CD8-positive, alpha-beta memory T cell (primary cell): ENCODE measurements at places on chromosomes 7 and 10. TPM values are rescaled to one million over a fixed set of nuclear protein-coding genes. Genes with fewer than 3 reads are reported as not detected.

The DNAJC12 gene
- total RNA-seq: 12.9 TPM

The AKR1C8 gene
- 0.20 TPM for total RNA-seq

DNA sequence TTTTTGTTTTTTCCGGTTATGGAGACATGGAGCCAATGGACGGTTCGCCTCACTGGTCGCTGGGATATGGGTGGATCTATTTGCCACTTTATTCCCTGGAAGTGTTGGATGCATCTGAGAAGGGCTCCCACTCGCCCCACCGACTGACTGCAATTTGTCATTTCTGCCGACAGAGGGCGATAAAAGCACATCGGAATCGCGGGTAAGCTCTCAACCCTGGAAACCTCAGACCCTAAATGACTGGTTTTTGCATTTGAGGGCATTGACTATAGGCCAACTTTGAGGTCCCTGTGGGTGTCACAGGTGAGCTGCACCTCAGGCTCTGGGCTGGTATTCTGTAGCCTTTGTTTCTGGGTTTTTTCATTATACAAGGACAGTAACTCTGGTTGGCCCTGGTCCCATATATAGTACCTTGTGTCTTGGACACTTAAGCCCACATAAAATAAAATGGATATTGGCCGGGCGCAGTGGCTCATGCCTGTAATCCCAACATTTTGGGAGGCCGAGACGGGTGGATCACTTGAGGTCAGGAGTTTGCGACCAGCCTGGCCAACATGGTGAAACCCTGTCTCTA lies 11.9 kb upstream of the OPALIN start:
- peak; percentile 57 for DNase-seq

The FAM25A gene
- not detected for total RNA-seq

GRCh38 chr10:89399956-89400355 lies 7.5 kb downstream of the IFIT1 start:
- no peak for DNase-seq

DNA sequence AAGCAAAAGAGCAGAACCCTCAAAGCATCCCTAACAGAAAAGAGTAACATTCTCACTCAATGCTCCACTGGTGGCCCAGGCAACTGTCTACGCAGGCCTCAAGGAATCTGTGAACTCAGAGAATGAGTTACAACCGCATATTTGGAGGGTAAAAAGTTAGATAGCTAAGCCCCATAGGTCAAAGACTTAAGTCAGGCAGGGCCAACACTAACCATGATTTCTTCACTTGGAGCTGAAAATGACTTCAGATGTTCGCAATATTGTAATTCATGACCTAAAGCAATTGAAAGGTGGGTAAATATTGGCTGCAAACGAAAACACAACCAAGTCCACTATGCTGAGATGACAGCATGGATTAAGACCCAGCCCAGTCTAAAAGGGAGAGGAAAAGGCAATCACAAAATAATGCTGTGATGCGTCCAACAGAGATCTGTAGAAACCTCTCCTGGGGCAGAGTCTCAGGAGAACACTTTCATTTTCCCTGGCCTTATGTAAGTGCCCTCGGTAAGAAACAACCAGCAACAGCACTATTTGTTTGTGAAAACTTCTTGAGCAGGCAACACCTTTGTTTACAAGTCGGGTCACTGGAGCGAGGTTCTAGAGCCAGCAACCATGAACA lies 176.5 kb downstream of the TNS3 start:
- DNase-seq: no peak

The UBE2D4 gene
- total RNA-seq: 16.2 TPM

GRCh38 chr7:46542076-46542475 lies 621.0 kb upstream of the IGFBP3 start:
- no peak for DNase-seq

The AQP1 gene
- total RNA-seq: 0.15 TPM

DNA sequence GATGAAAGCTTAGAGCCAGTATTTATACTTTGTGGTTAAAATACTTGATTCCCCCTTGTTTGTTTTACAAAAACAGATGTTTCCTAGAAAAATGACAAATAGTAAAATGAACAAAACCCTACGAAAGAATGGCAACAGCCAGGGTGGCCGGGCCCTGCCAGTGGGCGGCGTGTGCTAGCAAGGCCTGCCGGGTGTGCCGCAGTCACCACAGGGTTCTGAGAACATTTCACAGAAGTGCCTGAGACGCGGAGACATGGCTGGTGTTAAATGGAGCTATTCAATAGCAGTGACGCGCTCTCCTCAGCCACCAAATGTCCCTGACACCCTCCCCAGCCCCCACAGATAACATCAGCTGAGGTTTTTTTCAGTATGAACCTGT lies 14.5 kb downstream of the GPR146 start:
- DNase-seq: no peak

DNA sequence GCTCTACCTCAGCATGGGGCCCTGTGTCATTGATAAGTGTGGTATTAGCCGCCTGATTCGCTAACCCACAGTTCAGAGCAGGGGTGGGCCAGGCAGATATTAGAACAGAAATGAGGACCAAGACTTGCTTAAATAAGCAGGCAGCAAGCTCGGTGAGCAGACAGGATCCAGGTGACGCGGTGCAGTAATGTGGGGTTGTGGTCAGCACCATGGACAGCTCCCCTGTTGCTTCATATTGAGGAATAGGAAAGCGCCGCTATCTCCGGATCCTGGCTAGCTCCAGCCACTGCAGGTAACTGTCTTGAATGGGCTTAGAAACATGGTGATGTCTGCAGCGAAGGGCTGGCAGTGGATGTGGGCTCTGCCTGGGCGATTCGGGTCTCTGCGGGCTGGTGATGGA lies 51.3 kb upstream of the GPR26 start:
- DNase-seq: peak; percentile 42

- no peak for DNase-seq
Observed at GRCh38 chr10:82392533-82392932, 517.5 kb downstream of the NRG3 start.

The GATA3 gene
- 53.3 TPM for total RNA-seq

- DNase-seq: no peak
Observed at GRCh38 chr10:82653244-82654155, 778.5 kb downstream of the NRG3 start.

DNA sequence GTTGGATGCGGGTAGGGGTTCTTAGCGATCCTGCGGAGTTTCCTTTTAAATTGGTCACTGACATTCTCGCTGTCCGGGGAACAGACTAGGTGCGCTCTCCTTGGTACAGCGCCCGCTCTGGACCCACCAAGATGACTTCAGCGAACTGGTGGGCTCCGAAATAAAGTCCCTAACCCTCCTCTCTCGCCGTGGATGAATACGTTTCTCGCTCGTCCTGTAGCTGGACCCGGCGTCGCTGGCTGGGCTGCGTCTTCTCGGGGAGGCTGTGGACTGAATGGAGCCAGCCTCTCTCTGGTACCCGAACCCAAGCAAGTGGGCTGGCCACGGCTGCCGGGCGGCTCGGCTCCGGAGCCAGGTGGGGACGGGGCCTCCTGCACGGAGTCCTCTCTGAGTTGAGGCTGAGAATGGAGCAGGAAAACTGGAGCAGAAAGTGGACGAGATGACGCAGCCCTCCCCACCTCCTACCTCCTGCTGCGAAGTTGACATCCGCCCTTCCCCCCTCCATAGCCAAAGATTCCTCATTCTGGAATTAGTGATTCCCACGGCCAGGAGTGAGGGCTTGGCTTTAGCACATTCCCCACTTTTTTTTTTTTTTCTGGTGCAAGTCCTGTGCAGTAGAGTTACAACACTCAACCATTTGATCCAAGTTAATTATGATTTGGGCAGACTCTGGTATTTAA lies 1.5 kb downstream of the UNC5B start:
- DNase-seq: no peak

GRCh38 chr10:52252307-52252706 lies 61.8 kb upstream of the DKK1 start:
- no peak for DNase-seq

- DNase-seq: no peak
Observed at GRCh38 chr10:44862924-44863323, 48.2 kb upstream of the TMEM72 start.

- DNase-seq: no peak
Observed at GRCh38 chr10:96352027-96352426, 6.8 kb downstream of the OPALIN start.

- peak; percentile 61 for DNase-seq
Observed at GRCh38 chr7:151008143-151008510, 16.2 kb downstream of the ATG9B start.

DNA sequence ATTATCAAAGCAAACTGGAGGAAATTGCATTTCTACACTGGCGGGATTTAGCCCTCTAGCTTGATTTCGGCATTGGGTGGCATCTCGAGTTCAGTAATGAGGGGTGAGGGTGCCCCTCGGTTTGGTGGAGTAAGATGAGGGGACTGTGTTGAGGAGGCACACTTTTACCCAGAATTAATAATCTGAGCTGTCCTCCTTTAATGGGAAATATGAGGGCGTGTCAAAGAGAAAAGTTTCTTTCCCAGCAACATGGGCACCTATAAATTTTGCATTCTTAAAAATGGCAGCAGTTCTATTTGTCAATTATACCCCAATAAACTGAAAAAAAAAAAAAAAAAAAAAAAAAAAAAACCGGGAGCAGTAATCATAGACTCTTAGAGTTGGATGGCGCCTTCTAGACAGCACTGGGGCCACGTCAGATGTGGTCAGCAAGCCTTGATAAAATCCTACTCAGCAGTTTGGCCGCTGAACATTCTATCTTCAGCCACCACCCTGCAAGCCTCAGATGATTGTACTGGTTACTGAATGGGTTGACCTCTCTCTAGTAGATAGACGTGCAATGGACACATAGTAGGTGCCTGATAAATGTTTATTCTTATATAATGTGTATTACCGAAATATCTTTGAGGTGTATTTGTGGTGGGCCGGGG lies 931 bp downstream of the PAPSS2 start:
- DNase-seq: no peak

DNA sequence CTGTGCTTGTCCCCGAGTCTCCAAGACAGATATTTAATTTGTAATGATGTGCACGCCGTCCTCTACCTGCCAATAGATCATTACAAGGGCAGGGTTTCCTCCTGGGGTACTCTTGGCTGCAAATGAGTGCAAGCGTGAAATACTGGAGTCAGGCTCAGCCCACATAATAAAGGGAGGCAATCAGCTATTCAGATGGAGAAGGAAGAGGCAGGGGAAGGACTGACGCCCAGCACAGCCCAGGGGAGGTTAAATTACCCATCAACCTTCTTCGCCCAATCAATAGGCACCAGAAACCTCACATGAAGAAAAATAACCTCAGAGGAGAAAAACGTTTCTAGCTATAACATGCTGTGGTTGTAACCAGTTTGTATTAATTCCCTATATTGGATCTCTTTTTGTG lies 544.9 kb upstream of the ADARB2 start:
- DNase-seq: no peak

The ANXA7 gene
- 151 TPM for total RNA-seq

DNA sequence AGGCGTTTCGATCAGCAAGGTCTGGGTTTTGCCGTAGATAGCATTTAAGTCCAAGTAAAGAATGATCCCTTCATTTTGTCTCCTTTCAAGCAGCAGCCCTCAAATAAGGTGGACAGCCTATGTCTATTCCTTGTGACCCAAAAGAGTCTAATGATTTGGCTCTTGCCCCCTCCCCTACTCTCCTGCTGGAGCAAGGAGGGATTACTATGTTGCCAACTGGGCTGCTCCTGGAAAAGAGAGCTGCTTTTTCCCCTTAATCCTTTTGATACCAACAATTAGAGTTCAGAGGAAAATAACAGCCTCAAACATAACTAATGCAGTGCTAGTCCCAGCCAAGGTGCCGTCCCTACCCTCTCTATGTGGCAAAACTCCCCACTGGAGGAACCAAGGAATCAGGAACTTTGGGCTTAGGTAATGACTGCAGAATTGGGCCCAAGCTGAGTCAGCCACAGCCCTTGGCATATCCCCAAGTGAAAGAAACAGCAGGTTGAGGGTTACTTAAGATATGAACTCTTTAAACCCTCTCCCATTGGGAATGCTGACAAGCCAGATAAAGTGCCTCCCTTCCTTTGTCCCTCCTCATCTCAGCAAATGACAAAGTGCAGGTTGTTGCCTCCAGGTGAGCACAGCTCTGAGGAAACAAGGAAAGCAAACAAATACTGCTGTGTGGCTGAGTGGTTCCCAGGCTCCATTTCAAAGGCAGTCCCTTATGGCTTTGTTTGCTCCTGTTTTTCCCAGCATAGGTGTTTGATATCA lies 643.7 kb downstream of the INHBA start:
- no peak for DNase-seq

GRCh38 chr7:80868566-80868965 lies 50.3 kb downstream of the SEMA3C start:
- no peak for DNase-seq

The LLCFC1 gene
- total RNA-seq: not detected

DNA sequence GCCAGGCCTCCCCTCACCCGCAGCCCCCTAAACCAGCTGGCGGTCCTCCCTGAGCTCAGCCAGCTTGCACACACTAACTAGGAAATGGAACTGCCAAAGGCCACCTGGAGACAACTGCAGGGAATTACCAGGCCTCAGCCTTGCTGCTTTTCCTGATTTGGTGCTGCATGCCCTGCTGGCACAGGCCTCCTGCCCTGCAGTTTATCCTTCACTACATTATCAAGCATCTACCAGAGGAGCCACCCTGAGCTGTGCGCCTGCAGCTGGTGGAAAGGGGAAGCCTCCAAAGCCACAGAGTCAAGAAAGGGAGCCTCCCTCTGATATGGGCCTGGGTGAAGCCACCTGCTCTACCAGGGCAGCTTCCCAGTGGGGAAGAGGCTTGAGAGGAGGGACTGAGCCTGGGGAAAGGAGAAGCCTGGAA lies 139.8 kb downstream of the GRID1 start:
- no peak for DNase-seq

- DNase-seq: no peak
Observed at GRCh38 chr7:137269240-137269639, 74.3 kb downstream of the PTN start.

GRCh38 chr10:86972613-86973380 lies 4.5 kb downstream of the ADIRF start:
- no peak for DNase-seq

The SFTPA1 gene
- total RNA-seq: not detected

The PLAU gene
- total RNA-seq: 1.2 TPM

DNA sequence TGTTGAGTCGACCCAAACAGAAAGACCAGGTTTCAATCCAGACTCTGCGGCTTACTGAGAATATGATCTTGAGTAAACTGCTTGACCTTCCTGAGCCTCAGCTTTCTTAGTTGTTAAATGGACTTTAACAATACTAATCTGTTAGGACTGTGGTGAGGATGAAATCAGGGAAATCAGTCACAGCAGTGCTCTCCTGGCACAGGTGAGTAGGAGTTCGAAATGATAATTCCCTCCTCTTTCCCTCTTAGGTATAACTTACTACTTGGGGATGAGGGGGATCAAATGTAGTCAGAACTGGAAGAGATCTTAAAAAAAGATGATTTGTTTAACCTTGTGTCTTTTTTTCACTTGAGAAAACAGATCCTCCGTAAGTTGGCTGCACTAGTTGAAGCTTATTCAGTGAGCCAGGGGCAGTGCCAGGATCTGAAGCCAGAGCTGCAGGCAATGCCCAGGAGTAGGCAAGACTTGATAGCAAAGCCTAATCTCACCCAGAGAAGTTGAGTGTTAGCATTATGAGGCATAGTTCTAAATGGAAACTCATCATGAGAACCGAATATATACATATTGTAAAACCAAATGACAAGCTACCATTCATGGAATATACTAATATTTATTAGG lies 1.8 kb upstream of the MAGI2 start:
- DNase-seq: no peak
